ENCODE measurements at places on chromosomes 6 and 20.

GRCh38 chr20:63501818-63502670 lies 3.2 kb upstream of the EEF1A2 start:
- DNase-seq = no peak

GRCh38 chr6:143745166-143746133 lies 67.7 kb downstream of the PHACTR2 start:
- DNase-seq = no peak

DNA sequence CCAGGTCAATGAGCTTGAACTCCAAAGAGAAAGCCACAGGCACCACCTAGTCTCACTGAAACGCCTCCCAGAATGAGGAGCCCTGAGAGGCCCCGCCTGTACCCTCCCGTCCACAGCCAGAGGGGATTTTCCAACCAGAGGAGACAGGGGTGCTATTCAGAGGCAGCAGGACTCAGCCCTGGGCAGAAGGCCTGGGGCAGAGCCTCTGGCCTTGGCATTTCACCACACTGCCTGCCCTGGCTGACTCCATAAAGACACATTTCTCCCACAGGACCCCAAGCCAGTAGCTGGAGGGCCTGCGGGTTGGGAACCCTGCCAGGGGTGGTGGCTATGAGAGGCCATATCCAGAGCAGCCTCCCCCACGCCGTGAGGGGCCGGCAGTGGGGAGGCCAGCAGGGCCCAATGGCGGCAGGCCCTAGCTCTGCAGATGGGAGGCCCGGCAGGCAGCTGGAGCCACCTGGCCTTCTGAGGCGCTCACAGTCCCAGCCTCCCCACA lies 159.3 kb downstream of the PREX1 start:
- no peak for DNase-seq

DNA sequence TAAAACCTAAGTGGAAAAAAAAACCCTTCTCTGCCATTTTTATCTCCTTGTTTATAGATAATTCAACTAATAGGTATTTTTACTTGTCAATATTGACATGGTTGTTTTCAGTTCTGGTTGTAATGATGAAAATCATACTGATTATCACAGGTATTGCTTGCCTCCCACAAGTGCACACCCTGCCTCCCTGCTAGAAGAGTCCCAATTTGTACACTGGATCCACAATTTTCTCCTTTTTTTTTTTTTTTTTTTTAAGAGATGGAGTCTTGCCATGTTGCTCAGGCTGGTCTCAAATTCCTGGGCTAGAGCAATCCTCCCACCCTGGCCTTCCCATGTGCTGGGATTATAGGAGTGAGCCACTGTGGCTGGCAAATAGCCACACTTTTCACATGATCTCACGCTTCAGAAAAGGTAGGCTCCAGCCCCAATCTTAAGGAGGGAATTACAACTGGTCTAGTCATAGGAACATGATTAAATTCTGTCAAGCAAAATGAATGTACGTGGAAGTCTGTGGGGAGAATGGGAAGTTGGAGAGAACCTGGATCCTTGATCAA lies 12.3 kb downstream of the DYNLT2 start:
- DNase-seq = no peak
